AG08396 (cell line): ENCODE measurements at places on chromosomes 7 and 10.

- no peak for DNase-seq
Observed at GRCh38 chr7:23249486-23249885, 2.9 kb downstream of the GPNMB start.

- no peak for DNase-seq
Observed at GRCh38 chr7:29377718-29378117, 183.1 kb downstream of the CHN2 start.

GRCh38 chr10:14487488-14487883, 156.8 kb upstream of the FRMD4A start:
- DNase-seq, result no peak

DNA sequence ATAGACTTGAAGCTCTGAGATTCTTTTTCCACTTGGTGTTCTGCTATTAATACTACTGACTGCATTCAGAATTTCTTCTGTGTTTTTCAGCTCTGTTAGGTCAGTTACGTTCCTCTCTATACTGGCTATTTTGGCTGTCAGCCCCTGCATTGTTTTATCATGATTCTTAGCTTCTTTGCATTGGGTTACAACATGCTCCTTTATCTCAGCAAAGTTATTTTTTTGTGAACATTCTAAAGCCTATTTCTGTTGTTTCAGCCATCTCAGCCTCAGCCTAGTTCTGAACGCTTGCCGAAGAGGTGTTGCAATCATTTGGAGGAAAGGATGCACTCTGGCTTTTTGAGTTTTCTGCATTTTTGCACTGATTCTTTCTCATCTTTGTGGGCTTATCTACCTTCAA, 201.5 kb upstream of the GNAI1 start:
- no peak for DNase-seq

- peak; percentile 3 for DNase-seq
Observed at GRCh38 chr7:96995406-96996110, 9.8 kb upstream of the DLX6 start.

- peak; percentile 46 for DNase-seq
Observed at GRCh38 chr10:11178606-11179515, 161.2 kb downstream of the CELF2 start.

DNA sequence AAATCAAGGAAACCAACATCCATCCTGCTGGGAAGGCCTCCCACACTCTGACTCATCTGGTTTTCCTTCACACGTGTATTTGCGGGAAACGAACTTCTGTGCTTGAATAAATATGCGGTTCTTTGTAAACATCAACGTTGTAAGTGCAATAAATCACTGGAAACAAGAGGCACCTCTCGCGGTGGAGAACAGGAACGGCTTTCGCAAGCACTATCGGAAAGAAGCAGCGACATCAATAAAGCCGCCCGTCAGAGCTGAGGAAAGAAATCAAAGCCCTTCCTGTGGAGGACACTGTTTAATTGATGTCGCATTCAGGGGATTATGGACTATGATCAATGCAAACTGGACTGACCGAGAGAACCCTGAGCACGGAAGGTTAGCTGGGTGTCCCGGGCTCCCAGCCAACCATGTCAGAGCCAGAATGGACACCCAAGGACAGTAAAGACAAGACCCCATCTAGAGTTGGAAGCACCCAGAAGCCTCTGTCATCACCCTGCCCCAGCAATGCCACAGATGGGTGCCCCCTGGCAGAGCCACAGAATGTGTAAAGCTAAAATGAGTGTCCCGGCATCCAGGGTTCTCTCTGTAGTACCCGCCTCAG, 37.6 kb downstream of the OAT start:
- no peak for DNase-seq

DNA sequence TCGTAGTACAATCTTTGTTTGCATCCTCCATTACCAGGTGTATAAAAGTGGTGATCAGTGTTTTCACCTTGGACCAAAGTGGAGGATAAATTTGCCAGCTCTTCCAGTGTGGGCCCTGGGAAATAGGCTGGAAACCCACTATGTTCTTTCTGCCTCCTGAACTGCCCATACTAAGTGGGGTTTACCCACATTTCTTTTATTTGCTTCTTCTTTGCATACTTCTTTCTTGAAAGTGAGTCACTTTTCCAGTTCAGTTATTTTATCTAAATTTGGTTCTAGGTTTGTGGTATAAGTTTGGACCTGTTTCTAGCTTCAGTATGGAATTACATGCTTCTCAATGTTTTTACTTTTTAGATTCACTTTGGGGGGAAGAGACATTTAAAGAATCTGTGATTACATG, 126.2 kb upstream of the ACBD5 start:
- no peak for DNase-seq

DNA sequence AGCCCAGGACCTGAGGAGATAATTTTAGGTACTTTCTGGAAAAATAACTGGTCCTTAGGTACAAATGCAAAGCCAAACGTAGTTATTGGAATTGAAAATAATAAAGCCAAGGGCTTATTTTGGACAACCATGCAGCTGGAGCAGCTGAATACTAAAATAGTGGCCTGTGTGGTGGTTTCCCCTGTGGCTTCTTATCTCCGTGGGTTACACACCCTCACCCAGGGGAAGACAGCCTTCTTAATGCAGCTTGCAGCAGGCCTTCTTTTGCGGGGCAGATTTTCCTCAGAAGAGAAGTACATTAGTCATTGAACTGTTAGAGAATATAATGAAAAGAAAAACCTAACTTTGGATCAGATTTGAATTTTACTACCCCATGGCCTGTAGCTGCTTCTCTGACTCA, 133.5 kb downstream of the ST7 start:
- no peak for DNase-seq

DNA sequence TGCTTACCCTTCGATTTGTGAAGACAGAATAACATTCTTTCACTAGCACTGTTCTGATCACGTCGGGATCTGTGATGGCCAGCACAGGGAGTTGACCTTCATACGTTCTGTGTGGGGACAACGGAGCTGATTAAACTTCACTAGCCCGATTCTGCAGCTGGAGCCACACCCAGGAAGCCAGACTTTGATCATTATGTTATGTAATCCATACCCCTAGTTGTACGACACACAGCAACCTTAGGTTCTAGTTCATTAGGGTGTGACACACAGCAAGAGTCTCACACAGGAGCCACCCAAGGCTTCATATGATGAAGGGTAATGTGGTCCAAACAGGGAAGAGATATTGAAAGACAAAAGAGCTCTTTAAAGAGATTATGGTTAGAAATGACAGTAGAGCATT, 7.2 kb downstream of the CYP3A5 start:
- no peak for DNase-seq

- DNase-seq, result peak; percentile 77
Observed at GRCh38 chr10:45001381-45002148, 842 bp downstream of the ZNF22 start.

DNA sequence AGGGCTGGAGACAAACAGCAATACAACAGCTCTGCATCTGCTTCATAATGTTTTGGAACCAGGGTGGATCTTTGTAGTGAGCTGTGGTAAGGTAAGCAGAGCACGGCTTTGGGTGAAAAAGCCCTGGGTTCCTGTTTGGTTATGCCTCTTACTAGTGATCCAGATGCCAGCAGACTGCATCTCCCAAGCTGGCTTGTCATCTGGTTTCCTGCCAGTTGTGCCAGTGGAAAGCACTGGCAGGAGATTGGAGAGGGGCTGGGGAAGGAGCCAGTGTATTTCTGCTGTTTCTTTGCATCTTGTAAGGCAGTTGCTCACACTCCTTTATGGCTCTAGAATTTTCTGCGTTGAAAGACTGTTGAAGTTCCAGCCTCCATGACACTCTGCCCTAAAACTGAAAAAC, 137.6 kb downstream of the TSPAN12 start:
- no peak for DNase-seq

DNA sequence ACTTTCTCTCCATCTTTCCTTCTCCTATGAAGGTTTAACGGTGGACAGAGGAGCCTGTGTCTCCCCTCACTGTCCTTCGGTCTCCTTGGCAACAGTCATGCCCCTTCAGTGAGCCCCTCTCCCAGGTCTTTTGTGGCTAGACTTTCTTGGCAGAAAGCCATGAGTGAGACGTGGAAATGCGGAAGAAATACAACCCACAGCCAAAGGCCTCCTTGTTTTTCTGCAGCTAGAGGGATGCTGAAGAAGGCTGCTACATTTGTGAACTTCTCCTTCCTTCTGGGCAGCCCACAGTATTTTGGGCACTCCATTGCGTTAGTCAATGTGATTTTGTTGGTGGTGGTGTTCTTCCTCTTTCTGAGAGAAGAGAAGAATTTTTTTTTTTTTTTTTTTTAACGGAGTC, 333.7 kb upstream of the PODXL start:
- no peak for DNase-seq

GRCh38 chr7:144747936-144748335, 87.9 kb downstream of the TPK1 start:
- no peak for DNase-seq

DNA sequence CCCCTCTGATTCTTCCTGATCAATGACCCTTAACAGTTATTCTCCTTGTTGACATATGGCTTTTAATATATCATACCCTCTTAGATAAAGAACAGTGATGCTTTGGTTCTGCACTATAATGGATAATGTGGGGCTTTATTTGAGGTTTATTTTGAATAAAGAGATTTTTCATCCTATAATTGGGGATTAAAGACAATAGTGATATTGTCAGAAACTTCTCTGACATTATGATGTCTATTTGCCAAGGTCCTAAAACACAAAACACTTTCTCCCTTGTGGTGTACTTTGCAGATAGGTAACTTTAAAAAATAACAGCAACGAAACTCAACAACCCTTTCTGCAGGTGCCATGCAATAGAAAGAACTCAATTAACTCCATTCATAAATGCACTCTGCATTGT, 243.6 kb upstream of the RHOBTB1 start:
- DNase-seq, result no peak

DNA sequence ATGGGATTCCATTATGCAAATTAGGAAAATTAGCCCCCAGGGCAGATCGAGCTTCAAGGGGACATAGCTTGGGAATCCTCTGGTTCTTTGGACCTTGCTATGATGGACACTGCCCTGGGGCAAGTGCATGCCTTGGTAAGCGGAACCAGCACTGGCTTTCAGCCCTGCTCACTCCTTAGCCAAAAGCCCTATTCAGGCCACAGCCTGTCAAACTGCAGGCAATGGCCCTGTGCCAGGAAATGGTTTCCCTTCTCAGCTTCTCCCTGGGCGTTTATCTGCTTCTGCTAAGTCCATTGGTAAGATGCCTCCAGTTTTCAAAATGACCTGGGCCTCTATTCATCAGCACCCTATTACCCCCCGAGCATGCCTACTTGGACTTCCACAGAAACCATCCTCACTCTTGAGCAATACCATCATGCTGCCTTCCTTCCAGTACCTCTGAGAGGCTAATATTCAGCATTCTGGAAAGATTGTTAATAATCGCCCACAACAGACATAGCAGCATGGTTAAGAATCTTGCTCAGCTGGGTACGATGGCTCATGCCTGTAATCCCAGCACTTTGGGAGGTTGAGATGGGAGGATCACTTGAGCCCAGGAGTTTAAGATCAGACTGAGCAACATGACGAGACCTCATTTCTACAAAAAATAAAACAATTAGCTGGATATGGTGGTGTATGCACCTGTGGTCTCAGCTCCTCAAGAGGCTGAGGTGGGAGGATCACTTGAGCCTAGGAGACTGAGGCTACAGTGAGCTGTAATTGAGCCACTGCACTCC, 918.6 kb upstream of the AUTS2 start:
- DNase-seq, result no peak

GRCh38 chr7:131765575-131765974, 209.1 kb upstream of the PODXL start:
- no peak for DNase-seq

- DNase-seq, result no peak
Observed at GRCh38 chr10:103916254-103916653, 1.7 kb downstream of the STN1 start.

DNA sequence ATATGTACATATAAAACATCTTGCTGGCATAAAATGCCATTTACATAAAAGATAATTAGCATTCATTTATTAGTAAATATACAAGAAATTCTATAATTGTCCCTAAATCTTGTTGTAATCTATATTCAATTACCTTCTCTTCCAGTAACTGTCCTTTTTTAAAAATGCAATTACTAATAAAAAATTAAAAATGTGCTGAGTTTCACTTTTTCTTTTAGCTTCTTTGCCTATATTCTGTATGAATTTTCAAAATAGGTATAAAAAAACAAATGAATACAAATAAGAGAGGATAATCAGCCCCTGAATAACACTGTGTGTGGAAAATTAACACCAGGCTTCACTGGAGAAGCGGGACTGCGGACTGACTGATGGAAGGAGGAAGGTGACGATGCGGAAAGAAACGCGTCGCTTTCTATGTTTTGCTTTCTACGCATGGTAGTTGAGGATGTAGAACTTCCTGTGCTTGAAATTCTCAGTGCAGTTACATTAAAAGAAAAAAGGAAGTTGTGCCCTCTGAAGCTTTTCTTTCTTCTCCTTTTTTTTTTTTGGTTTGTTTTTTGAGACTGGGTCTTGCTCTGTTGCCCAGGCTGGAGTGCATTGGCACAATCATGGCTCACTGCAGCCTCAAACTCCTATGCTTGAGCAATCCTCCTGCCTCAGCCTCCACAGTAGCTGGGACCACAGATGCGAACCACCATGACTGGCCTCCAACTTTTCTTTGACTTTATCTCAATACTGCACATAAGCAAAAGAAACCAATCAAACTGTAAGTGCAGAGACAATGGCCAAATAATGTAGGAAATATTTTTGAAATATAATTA, 7.4 kb upstream of the ZMYND11 start:
- no peak for DNase-seq

GRCh38 chr10:61634746-61635145, 28.0 kb upstream of the CABCOCO1 start:
- DNase-seq, result peak; percentile 17

DNA sequence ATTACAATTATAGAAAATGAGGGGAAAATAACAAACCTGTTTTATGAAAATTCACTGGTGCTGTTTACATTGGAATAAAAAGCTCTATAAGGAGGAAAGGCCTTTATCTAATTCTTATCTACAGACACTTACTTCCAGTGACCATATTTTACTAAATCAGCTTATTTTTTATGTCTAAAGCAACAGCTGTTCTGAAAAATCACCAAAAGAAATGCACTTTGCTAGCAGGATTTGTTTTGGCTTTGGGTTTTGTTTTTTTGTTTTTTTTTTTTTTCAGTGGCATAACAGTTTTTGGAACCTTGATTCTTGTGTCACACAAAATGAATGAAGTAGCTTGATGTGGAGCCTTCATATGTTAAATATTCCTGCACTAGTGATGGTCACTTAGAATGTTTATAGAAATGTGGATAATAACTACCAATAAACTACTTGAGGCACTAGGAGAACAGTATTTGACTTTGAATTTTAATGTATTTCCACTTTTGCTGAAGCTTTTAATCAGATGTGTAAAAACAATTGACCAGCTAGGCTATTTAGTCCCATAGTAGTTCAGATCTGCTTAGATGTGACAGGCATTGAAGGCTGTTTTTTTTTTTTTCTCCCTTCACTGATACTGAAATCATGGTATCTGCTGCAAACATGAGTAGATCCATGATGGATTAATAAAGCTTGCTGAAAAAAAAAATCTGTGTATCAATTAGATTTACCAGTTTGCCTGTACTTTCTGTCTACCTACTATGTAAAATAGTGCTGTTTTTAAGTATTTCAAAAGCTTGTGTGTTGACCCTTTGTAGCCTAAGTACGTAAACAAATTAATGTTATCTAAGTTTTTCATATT, 2.8 kb downstream of the ARL4A start:
- no peak for DNase-seq
